Stimulated activated CD8-positive, alpha-beta memory T cell treated with anti-CD3 and anti-CD28 coated beads, Interleukin-15, amount 100 ng/mL, for 24 hours (primary cell): ENCODE measurements at places on chromosomes 11 and 22.

DNA sequence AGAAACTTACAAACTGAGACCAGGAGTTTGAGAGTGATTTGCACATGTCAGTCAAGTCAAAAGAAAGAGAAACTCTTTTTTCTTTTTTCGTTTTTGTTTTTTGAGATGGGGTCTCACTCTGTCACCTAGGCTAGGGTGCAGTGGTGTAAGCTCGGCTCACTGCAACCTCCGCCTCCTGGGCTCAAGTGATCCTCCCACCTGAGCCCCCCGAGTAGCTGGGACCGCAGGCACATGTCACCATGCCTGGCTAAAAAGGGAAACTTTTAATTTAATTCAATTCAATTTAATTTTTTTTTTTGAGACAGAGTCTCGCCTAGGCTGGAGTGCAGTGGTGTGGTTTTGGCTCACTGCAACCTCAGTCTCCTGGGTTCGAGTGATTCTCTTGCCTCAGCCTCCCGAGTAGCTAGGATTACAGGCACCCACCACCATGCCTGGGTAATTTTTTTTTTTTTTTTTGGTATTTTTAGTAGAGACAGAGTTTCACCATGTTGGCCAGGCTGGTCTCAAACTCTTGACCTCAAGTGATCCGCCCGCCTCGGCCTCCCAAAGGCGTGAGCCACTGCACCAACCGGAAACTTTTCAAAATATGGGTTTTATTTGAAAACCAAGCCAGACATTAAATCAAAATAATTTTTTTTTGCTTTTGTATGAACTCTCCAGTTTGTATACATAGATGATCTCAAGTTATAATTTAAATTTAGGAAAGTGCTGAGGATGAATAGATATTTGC, 9.9 kb downstream of the UCP3 start:
- no peak for DNase-seq

DNA sequence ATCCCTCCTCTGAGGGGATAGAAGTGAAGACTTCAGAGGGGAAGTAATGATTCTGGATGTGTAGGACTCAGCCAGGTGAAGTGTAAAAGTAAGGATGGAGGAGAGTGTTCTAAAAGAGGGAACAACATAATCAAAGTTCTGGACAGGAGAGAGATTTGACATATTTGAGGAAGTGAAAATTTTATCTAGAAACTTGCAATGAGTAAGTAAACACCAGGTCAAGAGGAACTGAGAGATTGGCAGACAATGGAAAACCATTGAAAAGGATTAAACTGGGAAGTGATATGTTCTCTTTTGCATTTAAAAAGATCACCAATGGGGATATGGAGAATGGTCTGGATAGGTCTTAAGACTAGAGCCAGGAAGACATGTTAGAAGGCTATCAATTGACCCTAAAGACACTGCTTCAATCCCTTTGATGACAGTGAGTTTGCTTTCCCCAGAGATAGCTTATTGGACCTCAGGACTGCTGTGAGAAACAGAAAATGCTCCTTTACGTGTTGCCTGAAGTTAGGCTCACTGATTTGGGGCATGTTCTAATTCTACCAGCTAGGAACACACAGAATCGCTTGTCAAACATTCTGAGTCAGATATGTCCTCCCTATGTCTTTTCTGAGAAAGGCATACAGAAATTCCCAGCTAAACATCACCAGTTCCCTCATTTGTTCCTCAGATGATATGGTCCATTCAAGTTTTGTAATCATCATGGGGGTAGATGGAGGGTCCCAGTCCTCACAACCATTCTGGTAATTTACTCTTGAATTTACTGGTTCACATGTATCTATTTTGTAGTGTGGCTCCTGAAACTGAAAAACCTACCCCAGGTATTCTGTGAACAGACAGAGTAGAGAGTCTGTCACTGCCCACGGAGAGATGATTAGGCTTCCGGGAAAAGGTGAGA, 144.9 kb downstream of the MAML2 start:
- no peak for DNase-seq

DNA sequence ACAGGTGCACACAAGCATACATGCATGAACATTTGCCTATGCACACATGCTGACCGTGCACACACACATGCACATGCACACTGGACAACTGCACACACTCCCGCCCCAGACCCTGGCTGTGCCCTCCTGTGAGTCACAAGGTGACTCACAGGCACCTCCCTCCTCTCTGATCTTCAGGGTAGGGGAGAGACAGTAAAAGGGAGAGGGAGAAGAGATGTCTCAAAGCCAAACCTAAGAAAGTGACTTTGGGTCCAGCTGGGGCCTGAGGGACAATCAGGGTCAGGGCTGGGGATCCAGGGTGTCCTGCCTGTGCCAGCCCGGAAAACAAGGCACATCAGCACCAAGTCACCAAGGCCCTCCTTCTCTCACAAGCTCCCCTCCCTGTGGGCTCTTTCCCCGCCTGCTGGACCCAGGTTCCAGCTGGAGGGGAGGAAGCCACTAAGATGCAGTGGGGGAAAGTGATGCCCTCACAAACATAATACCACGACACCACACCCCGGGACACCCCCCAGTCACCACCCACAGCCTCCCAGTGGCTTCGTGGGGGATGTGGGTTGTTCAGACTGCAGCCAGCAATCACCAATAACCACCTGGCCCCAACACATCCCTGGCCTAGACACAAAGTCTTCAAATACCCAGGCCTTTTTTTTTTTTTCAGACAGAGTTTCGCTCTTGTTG, 39.3 kb downstream of the PDGFB start:
- no peak for DNase-seq

DNA sequence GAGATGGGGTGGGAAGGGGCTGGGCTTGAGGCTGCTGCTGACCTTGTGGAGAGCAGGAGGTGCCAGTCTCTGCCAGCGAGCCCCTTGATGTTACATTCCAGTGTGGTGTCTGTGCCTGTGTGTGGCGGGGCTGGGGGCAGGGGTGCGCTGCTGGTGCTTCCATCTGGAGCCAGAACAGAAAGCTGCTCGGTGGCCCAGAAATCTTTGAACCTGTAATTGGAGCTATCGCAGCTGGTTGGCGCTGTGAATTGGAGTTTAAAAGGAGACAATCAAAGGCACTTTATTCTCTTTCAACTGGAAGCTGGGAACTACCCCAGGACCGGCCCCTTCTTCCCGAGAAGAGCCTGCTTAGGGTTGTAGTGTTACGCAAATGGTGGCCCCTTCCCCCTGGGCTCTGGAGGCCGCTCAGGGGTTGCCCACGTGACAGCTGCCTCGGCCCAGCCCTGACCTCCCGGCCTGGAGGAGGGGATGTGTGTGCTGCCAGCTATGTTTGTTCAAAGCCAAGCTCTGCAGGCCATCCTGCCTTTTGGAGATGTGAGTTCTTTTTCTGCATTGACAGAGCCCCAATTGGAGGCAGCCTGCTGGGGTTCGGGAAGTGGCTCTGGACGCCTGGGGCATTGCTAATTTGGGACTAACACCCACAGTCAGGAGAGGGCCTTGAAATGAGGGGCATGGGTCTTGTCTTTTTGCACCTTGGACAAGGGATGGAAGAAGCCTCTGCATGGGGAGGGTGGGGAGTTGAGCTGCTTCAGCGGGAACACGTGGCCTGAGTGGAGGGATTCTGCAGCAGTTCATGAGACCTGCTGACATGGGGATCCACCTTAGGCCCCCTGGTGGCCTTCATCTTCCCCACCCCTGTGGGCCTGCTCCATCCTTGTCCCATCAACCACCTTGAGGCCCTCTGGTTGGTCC, 14.0 kb upstream of the ARSA start:
- DNase-seq = no peak
